GM12878 (cell line): ENCODE measurements at places on chromosomes 2 and 18. TPM values are rescaled to one million over a fixed set of nuclear protein-coding genes. Genes with fewer than 3 reads are reported as not detected.

GRCh38 chr2:10185046-10185445, 62.5 kb downstream of the RRM2 start:
- no peak for DNase-seq

DNA sequence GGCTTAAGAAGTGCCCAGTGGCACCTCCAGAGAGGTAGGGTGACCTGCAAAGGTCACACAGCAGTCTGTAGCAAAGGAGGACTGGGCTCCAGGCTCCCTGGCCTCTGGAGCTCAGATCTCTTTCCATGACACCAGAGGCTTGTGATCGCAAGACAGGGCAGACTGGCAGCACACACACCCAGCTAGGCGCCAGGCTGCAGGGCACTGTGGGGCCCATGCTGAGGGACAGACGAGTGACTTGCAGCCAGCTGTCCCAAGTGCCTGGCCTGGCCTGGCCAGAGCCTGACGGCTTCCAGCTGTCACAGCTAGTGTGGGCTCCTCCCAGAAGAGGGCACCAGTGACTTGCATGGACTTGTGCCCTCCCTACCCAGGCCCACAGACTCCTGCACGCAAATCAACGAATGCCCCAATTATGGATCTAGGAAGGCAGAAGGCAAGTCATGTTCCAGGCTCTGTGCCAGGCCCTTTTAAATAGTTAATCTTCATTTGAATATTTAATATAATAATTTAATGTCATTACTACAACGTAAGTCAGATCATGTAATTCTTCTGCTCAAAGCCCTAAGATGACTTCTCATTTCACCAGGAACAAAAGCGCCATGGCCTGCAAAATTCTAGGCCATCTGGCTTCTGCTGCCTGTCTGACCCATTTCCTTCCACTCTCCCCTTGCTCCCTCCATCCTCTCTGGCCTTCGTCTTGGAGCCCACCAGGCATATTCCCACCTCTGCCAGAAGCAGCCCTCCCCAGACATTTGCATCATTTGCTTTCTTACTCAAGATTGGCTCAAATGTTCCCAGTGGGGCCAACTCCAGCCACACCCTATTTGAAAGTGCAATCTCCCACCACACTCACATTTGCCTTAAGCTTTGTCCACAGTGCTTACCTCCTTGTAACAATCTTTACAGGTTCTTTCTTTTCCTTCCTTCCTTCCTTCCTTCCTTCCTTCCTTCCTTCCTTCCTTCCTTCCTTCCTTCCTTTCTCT, 3.7 kb upstream of the SPEG start:
- no peak for DNase-seq

GRCh38 chr2:48346124-48346536, 183.8 kb upstream of the STON1 start:
- DNase-seq = no peak

DNA sequence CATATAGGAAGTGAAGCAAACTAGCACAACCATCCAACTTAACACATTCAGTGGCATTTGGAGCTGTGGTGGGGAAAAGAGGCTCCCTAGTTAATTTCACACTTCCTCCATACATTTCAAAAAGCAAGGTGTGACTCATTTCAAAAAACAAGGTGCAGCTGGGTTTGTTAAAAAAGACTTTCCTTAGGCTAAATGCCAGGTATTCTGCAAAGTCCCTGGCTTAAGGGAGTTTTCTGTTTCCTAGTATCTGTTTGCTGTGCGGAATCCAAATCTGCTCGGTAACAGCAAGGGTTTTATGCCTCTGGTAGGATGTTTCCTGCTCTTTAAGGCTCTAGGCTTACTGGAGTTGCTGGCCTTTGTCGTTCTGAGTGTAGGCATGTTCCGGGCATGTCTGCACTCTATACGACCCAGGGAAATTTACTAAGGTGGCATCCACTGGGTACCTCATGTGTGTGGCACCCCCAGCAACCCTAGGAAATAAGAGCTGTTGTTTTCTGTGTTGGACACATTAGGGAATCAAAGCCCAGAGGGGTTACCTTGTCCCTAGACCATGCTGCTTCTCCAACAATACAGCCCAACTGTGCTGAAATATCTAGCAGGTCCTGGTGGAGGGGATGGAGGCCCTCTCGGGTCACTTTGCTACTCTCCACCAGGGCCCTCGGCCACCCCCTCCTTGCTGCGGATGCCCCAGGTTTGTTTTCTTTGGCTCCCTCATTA, 634 bp upstream of the MSGN1 start:
- DNase-seq = no peak

DNA sequence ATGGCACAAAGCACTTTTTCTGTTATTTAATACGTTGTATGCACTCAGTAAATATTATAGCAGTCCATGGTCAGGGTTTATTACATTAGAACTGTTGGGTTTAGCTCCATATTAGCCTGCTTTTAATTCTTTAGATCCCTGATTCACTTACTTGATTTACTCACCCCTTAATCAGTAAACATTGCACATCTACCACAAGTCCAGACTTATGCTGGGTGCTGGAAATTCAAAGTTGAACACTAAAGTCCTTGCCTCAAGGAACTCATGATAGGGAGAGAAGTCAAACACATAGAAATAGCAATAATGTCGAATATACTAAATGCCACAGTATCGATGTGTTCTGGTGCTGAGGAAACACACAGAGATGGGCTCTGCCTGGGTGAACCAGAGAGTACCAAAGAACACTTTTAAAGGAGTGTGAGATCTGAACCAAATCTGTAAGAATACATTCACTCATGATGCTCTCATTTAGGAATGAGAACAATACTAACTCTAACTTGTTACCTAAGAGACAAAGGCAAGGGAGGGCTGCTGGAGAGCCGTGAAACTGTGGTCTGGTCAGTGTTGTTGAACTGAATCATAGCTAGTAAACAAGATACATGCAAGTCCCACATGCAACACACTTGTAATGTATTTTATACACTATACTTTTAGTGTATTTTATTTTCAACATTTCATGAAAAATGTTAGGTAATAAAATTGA, 4.9 kb downstream of the STAT4 start:
- no peak for DNase-seq

DNA sequence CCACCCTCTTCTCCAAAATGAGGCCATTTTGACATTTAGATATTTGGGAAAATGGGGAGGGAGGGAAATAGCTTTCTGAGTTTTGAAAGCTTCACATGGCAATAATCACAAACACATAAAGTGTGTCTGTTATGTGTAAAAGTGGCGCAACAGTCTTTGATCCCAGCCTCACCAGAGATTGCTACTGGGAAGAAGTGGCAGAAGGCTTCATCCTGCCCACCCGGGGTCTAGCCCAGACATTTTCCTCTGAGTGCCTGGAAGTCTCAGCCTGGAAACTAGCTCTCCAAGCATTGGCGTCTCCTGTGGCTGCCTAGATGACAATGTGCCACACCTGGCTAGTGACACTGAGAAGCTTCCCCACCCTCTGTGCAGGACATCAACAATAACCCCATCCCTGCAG, 1.7 kb upstream of the LBH start:
- DNase-seq = no peak

The NEURL3 gene
- total RNA-seq = 0.44 and 0.72 TPM in 2 replicates
